Neural progenitor cell (in vitro differentiated cells): ENCODE measurements at places on chromosomes 5 and 9.

GRCh38 chr9:131656356-131657036 lies 83.4 kb downstream of the RAPGEF1 start:
- DNase-seq = no peak

- no peak for DNase-seq
These were observed 27.3 kb upstream of the FER start for GRCh38 chr5:108720391-108720790.

GRCh38 chr5:135045488-135045887 lies 11.5 kb upstream of the PITX1 start:
- no peak for DNase-seq

DNA sequence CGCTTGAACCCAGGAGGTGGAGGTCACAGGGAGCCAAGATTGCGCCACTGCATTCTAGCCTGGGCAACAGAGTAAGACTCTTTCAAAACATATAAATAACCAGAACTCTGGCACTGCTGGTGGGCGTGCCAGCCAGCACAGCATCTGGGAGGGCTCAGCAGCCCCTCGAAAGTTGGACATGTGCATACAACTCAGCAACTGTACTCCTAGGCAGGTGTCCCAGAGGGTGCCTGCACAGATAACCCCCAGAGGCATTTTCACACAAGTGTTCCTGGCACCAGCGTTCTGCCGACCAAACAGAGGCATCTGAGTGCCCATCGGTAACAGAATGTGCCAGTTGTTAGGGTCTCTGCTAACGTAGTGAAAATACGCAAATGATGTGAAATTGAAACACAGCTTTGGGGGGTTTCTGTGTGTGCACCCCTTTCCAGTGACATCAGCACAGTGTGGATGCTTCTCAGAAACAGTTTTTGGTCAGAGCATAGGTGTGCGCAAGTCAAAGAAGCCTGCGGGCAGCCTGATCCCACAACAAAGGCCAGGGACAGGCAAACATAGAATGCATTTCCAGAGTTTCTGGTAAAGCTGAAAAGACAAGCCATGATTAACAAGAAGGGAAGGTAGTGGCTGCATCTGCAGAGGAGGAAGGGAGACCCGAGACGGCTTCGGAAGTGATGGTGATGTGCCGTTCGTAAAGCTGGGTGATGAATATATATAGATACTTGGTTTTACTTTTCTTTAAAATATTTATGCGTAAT lies 190.2 kb downstream of the CACNA1B start:
- DNase-seq = no peak

DNA sequence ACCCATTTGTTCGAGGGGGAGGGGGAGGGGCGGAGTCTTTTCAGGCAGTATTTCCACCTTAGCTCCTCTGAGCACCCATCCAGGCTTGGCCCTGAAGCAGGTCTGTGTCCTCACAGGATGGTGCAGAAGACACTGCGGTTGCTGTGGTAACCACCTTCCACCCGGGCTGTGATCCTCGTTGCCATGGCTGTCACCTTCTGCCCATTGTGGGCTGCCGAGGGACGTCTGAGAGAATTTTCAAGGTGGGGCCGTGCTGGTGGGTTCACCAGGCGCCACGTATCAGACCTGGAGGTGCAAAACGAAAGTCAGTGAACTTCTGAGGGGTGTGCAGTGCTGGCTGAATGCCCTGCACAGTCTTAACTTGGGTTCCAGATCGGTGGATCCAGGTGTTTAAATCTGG lies 26.7 kb downstream of the POLR1E start:
- no peak for DNase-seq

GRCh38 chr9:113368982-113369854 lies 7.6 kb downstream of the HDHD3 start:
- no peak for DNase-seq

DNA sequence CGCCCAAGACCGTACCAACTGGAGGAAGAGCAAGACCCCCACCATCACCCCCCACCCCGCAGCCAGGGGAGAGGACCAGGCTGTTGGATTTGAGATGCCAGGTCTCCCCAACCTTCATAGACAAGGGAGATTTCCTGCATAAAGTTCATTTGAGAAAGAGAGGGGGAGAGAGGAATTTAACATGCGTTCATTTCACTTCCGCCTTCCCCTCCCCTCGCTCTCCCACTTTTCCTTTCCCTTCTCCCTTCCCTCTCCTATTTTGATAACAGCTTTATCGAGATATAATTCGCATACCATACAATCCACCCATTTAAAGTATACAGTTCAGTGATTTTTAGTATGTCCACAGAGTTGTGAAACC lies 4.2 kb upstream of the NKX2-5 start:
- no peak for DNase-seq

DNA sequence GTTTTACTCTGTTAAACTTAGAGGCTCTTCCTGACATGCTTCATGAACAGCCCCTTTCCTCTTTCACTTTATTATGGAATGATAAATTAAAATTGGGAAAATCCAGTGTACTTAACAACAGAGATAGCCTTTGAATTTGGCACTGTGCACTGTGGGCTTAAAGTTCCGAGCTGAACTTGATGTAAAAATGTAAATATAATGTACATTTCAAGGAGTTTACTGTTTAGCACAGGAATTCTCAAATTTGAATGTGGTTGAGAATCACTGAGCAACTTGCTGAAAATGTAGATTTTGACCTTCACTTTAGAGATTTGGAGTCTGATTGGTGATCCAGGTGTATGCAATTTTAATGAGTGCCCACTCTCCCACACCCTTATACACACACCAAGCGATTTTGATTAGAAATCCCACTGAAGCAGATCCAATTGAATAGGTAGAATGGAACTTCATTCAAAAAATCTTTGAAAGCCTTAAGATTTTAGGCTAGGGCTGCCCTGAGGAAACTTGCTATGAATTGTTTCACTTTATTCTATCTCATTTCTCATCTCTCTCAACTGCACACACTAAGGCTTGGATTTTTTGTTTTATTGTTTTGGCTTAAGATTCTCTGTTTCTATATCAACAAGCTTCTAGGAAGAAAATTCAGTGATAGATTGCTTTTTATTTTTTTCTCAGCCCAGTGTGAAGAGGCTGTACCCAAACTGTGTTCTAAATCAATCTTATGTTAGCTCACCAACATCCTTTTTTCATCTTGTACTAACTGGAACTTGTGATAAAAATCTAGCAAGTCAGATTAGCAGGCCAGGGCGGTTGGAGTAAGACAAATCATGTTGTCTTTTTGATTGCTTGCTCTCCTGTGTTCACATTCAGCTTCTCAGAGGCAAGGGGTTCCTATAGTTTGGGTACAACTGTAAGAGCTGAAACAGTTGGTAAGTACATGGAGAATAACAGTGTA lies 22.9 kb downstream of the NUDT12 start:
- no peak for DNase-seq

DNA sequence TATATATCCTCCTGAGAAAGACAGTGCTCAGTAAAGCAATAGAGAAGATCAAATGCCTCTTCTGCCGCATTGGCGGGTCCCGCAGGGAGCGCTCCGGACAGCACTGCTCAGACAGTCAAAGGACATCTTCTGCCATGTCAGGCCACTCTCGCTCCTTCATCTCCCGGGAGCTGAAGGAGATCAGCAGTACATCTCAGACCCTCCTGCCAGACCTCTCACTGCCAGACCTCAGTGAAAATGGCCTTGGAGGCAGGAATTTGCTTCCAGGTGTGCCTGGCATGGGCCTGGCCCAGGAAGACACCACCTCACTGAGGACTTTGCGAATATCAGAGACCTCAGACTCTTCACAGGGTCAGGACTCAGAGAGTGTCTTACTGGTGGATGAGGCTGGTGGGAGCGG lies 12.2 kb downstream of the PTGER4 start:
- DNase-seq = no peak

GRCh38 chr9:85444243-85444642 lies 297.5 kb downstream of the AGTPBP1 start:
- no peak for DNase-seq

DNA sequence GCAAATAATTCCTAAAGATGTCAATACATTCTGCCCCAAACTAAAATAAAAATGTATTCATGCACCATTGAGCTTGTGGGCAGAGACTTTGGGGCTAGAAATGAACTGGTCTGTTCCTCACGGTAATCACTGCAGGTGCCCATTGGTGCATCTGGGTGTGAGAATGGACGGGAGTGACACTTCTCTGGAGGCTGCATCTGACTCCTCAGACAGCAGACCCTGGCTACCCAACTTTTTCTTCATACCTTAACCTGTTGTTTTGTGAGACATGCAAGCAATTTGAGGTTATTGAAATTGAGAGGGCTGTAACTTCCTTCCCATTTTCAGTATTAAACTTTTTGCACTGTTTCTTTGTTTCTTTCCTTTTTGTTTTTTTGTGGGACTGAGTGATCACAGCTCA lies 333.4 kb downstream of the ICE1 start:
- no peak for DNase-seq

GRCh38 chr5:135743705-135744411 lies 90.6 kb upstream of the SLC25A48 start:
- DNase-seq = no peak

DNA sequence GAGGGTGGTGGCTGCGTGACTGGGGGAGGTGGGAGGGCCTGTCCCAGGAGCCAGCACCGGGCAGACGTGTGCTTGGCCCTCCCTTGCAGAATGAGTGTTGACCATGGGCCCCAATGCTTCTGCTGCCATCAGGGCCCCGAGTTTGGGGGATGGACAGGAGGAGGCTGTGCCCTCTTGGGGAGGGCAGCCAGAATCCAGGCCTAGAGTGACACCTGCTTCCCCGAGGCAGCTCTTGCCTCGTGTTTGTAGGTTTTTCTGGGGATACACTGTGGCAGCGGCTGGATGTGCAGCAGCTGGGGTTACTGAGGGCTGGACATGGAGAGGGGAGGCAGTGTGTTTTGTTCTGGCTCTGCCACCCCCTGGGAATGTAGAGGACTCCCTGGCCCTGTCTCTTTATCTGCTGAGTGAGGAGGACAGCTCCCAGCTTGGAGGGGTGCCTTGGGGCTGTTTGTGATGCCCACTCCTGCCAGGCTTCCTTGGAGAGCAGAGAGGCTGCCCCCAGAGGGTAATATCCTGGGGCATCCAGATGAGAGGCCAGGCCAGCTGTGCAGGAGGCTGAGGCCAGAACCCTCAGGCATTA lies 22.7 kb downstream of the WNK2 start:
- DNase-seq = no peak

- no peak for DNase-seq
These were observed 110.1 kb downstream of the MED27 start for GRCh38 chr9:131969469-131969989.

DNA sequence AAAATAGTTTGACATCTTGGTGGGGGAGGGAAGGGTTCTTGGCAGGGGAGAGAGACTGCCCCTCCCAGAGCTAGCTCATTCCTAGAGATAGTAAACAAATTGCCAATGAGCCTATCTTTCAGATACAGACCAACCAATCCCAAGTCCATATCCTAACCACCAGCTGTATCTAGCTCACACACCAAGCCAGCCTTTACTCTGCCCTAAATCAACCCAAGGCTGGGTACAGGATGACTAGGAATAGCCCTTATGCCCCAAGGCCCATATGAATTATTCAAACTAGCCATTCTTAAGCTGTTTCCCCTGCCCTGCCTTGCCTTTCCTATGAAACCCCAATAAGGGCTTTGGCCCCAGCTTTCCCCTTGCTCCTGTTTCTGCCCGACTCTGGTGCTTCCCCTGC lies 281.3 kb upstream of the PANK3 start:
- DNase-seq = no peak
